ENCODE measurements at places on chromosomes 6 and 20.

- no peak for DNase-seq
Measured at GRCh38 chr20:50515471-50516106, 5.4 kb downstream of the PTPN1 start.

GRCh38 chr6:26211963-26212362 is 124.7 kb downstream of the HFE start:
- DNase-seq: no peak

GRCh38 chr20:50136822-50137599 is 16.5 kb downstream of the PEDS1 start:
- no peak for DNase-seq

GRCh38 chr6:106283481-106283880 is 42.1 kb downstream of the ATG5 start:
- DNase-seq: no peak

DNA sequence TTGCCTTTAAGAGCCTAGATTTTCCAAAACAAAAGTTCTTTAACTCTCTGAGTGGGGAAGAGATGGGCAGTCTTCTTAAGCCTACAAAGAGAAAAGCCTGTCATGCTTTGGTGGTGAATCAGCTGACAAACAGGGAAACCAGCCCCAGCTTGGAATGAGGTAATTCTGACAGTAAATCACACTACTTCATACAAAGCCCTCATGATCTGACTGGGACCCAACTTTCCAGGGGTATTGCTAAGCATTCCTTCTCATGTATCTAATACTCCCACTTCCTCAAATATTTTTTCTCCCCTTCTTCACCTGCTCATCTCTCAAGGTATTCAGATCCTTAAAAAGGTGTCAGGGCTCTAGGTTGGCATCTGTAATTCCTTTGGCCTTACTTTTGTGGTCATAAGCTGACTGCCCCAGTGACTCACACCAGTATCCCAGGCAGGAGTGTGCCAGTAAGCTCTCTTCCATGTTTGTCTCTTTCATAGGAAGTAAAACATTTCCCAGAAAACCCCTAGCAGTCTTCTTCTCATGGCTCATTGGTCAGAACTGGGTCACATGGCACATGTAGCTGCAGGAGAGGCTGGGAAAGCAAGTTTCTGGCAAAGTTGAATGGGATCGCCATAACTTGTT is 15.0 kb upstream of the TBC1D22B start:
- no peak for DNase-seq

- DNase-seq: no peak
Measured at GRCh38 chr6:38617856-38618255, 21.9 kb downstream of the BTBD9 start.

DNA sequence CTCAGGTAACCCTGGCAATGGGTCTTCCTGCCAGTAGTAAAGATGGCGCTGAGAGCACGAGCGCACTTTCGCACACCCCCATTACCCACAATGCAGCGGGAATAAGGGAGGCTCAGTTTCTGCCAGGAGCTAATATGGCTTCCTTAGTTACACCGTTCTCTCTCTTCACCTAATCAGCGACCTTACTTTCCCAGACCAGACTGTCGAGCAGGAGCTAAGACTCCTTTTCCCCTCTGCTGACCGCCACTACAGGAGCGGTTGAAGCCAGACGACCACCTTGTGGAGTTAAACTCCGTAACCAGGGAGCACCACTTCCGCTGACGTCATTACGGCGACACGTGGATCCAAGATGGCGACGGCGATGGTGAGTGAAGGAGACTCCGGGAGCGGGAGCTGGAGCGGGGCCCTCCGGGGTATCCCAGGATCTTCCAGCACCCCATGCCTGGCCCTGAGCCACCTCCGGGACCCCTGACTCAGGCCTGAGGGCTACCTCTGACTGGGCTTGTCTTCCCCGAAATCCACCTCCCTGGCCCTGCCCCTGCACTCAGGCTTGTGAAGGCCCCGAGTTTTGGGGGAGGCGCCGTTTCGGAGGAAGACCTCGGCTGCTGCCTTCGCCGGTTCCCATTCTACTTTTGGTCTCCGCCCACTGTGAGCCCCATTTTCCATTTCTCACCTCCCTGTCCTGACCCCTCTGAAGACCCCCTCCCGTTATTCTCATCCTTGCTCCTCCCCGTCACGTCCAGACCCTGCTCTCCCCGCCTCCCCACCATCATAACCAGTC is at the start of gene TM9SF4:
Gene TM9SF4, plus strand, starts transcription at position 323 of the 781 bp plus-strand sequence. Its CDS starts 27 bp downstream, at position 350.
- DNase-seq: peak; percentile 93

- peak; percentile 28 for DNase-seq
Measured at GRCh38 chr6:159761129-159761872, 544 bp upstream of the ACAT2 start.

GRCh38 chr6:136085370-136086115 is 164.6 kb downstream of the MTFR2 start:
- DNase-seq: no peak

GRCh38 chr6:56193846-56194245 is 53.5 kb downstream of the COL21A1 start:
- DNase-seq: no peak

GRCh38 chr20:1784586-1784985 is 110.6 kb upstream of the SIRPA start:
- no peak for DNase-seq

DNA sequence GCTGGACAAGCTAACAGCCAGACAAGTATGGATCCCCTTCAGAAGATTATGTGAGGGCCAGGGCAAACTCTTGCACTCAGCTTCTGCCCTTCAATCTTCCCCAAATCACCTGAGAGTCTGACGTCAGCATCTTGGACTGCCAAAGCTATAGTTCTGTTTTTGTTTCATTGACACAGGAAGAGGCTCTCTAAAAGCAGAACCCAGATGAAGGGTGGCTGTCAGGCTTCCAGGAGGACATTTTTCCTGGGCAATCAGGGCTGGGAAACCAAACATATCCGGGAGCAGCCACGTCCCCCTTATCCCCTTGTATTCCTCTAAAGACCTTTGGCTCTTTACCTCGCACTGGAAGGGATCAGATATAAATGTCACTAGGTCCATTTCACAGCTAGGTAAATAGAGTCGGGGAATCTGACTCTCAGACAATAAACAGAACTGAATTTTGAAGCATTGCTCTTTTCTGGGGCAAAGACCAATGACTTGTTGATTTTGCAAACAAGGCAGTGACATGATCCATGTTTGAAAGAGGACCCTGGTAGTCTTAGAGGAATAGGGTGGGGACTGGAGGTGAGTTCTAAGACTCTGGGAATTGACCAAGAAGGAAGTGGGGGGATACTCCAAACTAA is 13.3 kb downstream of the MAFB start:
- no peak for DNase-seq

GRCh38 chr6:3053231-3053508 is 15.1 kb upstream of the RIPK1 start:
- DNase-seq: no peak

GRCh38 chr6:4608361-4609115 is 167.7 kb upstream of the CDYL start:
- no peak for DNase-seq

DNA sequence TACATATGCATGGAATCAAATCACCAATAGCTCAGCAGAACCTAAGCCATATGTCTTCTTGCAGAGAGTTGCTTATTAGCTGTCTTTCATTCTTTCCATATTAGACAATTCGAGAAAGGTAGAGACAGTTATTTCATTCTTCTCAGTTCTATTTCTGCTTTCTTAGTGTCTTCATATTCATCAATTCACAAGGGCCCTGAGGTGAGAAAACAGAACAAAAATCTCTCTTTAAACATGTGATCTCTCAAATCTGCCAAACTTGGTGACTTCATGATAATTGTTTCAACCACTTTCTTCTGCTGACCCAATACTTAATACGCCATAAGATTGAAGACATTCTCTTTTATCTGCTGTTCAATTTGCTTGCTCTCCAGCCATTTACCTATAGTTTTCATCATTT is 229.7 kb upstream of the MARCKS start:
- no peak for DNase-seq

DNA sequence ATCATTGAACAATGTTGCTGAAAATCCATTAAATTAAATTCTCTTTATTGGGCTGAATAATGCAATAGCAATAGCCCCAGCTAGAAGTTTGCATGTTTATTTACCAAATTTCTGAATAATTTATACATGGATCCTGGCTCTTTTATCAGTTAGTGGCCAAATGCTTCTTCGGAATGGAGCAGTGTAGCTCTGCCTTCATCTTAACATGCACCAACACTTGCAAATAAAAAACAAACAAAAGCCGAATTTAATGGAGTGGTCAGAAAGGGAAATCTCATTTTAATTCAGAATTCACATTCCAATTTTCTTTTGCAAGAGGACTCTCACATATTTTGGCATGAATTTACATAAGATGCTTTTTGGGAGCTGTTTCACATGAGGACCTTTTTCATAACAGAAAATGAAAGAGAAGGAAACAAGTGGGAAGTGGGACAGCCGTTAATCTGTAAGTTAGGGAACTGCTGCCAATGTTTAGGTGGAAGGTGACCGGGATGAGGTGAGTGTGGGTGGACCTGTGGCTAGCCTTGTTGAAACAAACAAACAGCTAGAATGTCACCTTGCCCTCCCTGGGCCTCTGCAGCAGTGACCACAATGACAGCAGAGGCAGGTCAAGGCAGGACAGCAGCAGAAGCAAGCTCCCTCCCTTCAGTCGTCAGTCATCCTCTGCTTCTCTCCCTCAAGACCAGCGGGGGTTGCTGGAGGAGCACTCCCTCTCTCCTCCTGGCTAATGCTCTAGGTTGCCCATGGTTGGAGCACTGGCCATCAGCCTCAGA is 73.2 kb downstream of the INSM1 start:
- DNase-seq: peak; percentile 41

DNA sequence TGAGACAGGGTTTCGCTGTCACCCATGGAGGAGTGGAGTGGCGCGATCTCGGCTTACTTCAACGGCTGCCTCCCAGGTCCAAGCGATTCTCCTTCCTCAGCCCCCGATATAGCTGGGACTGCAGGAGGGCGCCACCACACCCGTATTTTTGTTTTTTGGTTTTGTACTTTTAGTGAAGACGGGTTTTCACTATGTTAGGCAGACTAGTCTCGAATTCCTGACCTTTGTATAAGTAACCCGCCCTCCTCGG is 115.4 kb upstream of the BTN3A2 start:
- no peak for DNase-seq

DNA sequence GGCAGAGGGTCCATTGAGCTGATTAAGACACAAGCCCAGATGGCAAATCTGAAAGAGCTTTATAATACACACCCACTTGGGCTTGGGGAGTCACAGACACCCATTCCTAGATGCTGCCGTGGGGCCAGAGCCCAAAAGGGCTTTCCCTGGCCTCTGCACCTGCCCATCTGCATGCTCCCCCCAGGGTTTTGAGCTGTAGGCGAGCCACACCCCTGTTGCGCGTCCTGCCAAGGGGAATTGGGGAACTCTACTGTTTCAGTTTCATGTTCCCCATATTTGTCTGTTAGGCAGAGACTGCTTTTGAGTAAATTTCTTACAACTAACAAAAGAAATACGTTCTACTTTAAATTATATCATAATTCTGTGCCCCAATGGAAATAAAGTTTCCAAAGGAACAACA is 52.9 kb upstream of the FNDC1 start:
- DNase-seq: no peak

GRCh38 chr6:137264311-137265075 is 45.3 kb upstream of the IFNGR1 start:
- peak; percentile 11 for DNase-seq

DNA sequence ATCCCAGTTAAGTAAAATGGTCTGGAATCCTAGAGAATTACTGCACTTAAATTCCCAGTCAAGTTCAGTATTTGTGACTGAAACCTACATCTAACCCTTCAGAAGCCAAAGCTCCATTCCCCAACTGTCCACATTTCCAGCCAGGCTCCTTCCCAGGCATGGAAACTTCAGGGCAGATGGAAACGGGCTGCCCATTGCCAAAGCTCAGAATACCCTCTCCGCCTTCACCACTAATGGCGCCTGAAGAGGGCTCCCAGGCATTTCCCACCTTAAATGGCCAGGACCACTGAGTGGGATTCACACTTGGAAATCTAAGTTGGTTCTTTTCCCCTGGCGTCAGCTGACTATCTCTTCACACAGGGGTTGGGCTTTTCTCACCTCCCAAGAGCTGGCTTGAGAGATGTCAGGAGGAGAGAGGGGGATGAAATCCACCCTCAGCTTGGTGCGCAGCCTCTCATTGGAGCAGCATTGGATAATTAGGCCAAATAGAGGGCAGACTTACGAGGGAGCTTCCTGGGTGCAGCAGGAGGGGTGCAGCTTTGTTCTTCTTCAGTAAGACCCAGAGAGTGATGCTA is 82.9 kb downstream of the ANKRD60 start:
- no peak for DNase-seq

DNA sequence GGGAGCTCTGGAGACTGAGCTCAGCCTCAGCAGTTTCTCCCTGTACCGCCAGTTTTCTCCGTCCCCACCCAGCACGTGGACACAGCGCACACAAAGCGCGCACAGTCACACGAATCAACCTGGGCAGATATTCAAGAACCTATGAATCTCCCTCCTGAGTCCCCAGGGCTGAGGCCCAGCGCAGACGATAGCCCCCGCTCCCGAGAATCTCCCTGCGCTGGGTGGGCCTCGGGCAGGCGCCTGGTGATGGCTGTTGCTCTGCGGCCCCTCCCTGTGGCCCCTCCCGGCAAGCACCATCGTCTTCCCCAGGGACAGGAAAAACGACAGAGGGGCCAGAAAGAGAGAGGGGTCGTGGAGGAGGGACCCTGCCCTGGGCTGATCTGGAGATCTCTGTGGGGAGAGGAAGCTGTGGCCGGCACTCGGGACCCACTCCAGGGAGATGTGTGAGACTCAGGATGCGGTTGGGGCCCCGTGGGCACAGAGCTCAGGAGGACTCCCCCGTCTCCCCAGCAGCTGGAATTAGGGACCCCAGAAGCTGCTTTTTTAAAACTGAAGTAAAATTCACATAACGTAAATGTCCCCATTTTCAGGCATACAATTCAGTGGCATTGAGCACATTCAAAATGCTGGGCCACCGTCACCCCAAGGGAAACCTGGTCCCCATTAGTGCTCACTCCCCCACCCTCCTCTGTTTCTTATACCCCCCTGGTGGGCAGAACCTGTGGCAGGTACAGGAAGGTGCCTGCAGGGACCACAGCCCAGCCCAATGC is 330.8 kb downstream of the TAF4 start:
- DNase-seq: no peak

DNA sequence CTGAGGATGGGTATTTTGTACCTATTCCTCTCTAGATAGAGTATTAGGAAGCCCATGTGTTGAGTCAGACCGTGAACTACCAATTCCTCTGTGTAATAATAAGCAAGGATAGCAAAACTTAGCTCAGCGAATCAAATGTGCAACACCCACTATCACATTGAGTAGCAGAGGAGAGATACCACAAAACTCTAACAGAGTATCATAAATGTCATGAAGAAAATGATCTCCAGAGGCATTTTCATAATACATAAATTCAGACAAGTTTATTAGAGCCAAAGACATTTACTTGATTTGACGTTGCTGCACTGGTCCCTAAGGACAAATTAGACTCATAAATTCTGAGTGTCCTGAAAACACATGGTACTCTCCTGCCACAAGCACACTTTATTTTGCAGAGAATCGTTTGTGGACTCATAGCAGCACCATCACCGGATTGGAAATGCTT is 245.2 kb downstream of the HAO1 start:
- DNase-seq: no peak

- no peak for DNase-seq
Measured at GRCh38 chr6:144536079-144536478, 250.9 kb downstream of the UTRN start.

- no peak for DNase-seq
Measured at GRCh38 chr6:44430326-44430725, 42.8 kb downstream of the CDC5L start.

- no peak for DNase-seq
Measured at GRCh38 chr20:924639-925038, 8.5 kb upstream of the ANGPT4 start.

- no peak for DNase-seq
Measured at GRCh38 chr20:59182401-59183044, 18.9 kb downstream of the ZNF831 start.

- DNase-seq: no peak
Measured at GRCh38 chr6:2763876-2764540, 1.2 kb upstream of the WRNIP1 start.

Data from WERI-Rb-1 (cell line).